ENCODE measurements at places on chromosomes 3 and 15.

DNA sequence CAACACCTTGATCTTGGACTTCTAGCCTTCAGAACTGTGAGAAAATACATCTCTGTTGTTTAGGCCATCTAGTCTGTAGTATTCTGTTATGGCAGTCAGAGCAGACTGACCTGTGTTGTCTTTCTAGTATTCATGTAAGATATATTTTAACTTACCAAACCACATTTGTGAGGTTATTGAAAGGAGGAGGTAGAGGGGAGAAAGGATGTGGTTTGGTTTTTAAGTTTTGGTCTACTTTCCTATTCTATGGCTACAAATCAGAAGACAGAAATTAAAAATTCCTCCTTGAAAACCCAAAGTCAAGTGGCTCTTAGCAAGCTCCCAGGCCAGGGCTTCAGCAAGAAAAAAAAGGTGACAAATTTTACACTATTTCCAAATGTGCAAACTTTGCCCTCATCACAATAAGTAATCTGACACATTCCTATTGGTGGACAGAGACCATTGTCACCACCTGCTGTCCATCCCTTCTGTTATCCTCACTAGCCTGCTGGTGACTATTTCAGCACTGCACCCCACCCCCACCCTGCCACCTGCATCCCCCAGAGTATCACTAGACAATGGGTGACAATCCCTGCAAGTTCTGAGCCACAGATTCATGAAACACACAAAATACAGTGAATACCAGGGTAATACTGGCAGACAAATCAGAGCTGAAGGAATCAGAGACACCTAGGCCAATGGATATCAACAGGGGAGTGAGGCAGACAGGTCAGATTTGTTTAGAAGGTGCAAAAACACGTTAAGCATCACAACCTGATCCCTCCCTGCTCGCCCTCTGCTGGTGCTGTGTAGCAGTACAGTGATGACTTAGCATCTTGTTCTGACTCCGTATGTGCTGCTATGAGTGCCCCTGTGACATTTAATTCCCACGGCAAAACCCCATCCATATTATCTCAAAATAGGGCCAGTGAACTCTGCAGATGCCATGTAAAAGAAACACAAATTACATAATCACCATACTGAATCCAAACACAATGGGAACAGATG lies 79.0 kb upstream of the DCLK3 start:
- peak; percentile 70 for DNase-seq

DNA sequence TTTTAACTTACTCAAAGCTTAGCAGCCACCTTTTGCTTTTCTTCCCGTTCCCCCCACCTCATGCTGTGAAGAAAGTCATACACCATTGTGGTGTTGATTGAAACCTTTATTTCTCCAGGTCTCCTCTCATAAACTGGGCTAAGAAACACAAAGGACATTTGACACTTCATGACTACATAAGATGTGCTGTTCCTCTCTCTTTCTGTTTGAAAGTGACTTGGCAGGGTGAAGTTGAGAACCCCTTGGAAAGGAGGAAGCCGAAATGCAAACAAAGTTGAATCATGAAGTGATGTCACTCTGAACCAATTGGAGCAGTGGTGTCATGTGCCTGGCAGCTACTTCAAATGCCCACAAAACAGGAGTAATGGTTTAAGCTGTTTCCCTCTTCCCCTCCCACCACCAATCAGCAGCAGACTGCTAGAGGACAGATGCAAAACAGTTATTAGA lies 174.7 kb downstream of the IGF1R start:
- no peak for DNase-seq

GRCh38 chr3:25033407-25034029 lies 394.5 kb upstream of the RARB start:
- peak; percentile 6 for DNase-seq

DNA sequence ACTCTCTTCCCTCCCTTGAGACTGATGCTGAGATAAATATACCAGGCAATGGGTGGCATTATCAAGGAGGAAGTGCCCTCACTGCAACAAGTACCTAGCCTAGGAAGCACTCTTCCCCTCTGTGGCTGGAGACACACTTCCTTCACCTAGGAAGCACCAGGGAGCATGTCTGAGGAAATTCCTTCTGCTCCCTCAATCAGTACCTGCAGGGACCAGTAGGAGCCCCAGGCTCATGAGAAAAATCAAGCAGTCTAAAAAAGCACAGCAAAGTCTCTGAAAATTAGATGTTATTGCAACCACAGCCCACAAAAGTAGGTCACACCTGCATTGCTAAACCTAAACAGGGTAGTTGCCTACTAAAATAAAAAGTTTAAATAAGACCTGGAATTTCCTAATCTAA lies 78.2 kb upstream of the TRPM1 start:
- no peak for DNase-seq

DNA sequence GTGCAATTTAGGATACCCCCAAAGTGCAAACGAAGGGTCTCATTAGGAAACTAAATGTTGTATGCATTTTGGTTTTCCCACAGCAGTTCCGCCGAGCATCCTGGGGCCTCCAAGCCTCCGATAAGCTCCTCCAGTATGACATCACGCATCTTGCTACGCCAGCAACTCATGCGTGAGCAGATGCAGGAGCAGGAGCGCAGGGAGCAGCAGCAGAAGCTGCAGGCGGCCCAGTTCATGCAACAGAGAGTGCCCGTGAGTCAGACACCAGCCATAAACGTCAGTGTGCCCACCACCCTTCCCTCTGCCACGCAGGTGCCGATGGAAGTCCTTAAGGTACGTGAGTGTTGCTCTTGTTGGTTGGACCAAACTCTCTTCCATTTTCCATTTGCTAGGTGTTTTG lies 120.5 kb upstream of the SAMMSON start:
- no peak for DNase-seq

DNA sequence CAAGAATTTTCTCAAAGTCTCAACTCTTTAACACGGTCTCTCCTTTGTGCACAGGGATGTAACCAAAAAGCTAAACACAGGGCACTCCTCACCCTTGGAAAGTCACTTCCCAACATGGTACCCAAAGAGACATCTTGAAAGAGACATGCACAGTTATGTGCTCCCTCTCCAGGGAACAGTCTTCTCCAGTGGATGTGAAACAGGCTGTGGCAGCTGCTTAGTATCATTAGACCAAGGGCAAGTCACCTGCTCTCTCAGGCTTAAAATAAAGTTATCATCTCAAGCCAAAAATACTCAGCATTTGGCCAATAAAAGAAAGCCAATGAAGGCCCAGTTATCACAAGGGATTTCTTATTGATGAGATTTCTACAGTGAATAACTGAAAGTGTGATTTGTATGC lies 128.3 kb downstream of the WDR76 start:
- DNase-seq, result no peak

- no peak for DNase-seq
These were observed 314.6 kb upstream of the PROK2 start for GRCh38 chr3:72099326-72100079.

DNA sequence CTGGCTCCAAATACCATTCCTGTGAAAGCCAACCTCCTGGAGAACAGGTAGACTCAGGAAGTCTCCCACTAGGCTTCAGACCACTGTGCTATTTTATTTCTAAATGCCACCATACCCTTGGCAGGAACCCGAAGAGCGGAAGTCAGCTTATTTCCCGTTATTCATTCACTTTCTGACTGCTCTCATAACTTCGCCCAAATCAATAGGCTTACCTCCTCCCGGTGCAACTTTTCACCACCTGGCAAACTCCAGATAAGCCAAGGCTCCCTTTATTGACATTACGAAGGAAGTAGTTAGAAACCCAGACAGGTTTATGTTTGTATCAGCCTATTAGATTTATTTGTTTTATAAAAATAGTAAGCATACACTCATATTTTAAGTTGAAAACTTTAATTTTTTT lies 3.3 kb upstream of the CCDC54 start:
- no peak for DNase-seq

GRCh38 chr3:100606894-100607512 lies 2.4 kb upstream of the ADGRG7 start:
- DNase-seq, result no peak

DNA sequence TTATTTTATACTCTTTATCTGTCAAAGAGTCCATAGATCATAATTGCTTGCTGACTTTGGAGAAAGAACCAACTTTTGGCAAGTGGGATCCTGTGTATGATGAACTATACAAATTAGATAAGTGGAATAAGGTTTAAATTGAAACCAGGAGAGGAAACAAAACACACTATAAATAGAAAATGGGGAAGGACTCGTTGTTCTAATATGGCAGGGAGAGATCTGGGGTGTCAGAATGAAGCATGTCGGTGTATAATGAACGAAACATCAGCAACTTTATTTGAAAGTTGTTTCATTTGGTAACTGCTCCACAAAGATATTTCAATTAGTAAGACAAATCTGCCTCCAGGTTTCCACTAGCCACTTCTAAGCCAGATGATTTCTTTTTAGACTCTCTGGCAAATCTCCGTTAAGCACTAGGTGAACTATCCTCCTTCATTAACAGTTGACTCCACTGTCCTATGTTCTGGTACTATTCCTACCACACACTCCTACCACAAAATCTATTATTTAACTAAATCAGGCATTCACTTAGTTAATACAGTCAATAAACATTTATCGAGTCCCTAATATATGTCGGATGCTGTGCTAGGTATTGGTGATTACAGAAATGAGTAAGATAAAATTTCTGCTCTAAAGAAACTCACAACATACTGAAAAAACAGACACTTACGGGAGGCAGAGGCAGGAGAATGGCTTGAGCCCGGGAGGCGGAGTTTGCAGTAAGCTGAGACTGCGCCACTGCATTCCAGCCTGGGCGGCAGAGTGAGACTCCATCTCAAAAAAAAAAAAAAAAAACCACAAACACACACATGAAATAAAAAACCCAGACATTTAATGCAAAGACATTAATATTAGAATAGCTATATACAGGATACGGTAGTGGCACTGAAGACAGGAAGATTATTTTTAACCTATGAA lies 20.1 kb downstream of the SLC15A2 start:
- no peak for DNase-seq

- no peak for DNase-seq
These were observed 3.5 kb upstream of the MNS1 start for GRCh38 chr15:56468401-56468800.

GRCh38 chr3:40329071-40329470 lies 19.6 kb downstream of the EIF1B start:
- DNase-seq, result no peak

- DNase-seq, result no peak
These were observed 13.0 kb downstream of the DIS3L start for GRCh38 chr15:66306381-66306780.

- DNase-seq, result no peak
These were observed 559.4 kb downstream of the NR2F2 start for GRCh38 chr15:96889734-96890480.

GRCh38 chr3:72265256-72266015 lies 480.5 kb upstream of the PROK2 start:
- DNase-seq, result no peak

- no peak for DNase-seq
These were observed 25.8 kb upstream of the TGM5 start for GRCh38 chr15:43292375-43293078.

- peak; percentile 34 for DNase-seq
These were observed 485 bp downstream of the CELF6 start for GRCh38 chr15:72319360-72319984.

DNA sequence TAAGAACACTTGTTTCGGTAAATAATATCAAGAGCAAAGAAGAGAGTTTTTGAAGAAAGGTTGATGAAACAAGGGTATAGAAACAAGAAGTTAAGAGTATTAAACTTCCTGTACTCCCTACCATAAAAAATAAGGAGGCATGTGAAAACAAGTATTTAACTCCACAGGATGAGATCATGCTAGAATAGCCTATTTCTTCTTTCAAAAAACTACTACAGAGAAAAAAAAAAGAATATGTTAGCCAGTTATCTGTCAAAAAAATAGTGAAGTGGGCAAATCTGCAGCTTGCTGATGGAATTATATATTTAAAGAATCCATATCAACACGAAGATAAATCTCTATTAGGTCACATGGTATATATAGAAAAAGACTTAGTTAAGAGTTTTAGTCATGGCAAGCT lies 33.4 kb downstream of the SETD2 start:
- no peak for DNase-seq

GRCh38 chr3:21913791-21914190 lies 162.8 kb upstream of the ZNF385D start:
- no peak for DNase-seq

DNA sequence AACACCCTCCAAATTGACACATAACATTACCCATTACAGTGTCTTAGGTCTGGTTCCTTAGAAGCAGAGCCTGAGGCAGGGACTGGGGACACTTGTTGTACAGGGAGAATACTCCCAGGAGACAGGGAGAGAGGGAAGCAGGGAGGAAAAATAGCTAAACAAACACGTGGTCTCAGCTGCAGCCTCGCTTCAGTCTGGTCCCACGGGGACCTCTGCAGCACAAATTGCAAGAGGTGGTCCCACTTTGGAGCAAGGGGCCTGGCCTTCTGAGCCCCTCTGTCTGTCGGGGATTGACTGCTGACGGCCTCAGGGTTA lies 25.0 kb upstream of the PLA2G4D start:
- DNase-seq, result no peak

DNA sequence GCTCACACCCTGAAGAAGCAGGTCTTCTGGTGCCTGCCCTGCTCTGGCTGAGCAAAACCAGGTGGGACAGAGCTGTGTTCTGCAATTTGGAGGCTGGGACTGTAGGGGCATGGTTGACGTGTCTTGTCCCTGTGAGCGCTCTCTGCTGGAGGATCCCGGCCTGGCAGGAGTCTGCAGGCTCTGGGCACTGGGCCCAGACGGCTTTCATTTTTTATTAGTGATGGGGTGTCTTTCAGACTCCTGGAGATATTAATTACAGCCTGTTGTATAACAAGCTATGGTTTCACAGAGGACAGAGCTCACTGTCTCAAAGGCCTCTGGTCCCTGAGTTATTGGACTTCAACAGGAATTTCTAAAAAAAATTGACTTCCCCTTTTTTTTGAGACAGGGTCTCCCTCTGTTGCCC lies 29.5 kb upstream of the ZNF710 start:
- peak; percentile 57 for DNase-seq

- no peak for DNase-seq
These were observed 632.7 kb downstream of the NTRK3 start for GRCh38 chr15:87623832-87624231.

DNA sequence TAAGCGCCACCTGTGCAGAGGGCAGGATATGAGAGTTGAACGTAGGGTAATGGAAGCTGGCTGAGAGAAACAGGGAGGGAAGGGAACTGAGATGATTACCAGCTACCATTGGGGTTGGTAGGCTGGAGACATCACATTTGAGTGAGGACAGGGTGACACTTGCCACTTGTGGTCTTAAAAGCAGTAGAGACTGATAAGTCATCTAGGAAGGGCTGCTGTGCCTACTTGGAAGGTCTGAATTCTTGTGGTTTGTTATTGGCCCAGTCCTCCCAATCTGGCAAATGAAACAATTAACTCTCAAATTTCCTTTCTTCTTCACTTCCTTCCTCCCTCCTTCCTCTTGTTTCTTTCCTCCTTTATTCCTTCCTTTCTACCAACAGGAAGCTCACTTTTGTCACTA lies 46.8 kb downstream of the COL6A5 start:
- no peak for DNase-seq

- DNase-seq, result peak; percentile 70
These were observed 17.7 kb downstream of the PTH1R start for GRCh38 chr3:46895204-46895660.

- no peak for DNase-seq
These were observed 879 bp upstream of the EIF5A2 start for GRCh38 chr3:170909129-170909903.

- no peak for DNase-seq
These were observed 160.3 kb downstream of the SATB1 start for GRCh38 chr3:18264853-18265252.

All from stimulated activated CD4-positive, alpha-beta T cell treated with anti-CD3 and anti-CD28 coated beads, Interleukin-1b, Interleukin-23, amount 100 ng/mL, for 48 hours (primary cell).